ENCODE measurements at places on chromosomes 7 and 10.

DNA sequence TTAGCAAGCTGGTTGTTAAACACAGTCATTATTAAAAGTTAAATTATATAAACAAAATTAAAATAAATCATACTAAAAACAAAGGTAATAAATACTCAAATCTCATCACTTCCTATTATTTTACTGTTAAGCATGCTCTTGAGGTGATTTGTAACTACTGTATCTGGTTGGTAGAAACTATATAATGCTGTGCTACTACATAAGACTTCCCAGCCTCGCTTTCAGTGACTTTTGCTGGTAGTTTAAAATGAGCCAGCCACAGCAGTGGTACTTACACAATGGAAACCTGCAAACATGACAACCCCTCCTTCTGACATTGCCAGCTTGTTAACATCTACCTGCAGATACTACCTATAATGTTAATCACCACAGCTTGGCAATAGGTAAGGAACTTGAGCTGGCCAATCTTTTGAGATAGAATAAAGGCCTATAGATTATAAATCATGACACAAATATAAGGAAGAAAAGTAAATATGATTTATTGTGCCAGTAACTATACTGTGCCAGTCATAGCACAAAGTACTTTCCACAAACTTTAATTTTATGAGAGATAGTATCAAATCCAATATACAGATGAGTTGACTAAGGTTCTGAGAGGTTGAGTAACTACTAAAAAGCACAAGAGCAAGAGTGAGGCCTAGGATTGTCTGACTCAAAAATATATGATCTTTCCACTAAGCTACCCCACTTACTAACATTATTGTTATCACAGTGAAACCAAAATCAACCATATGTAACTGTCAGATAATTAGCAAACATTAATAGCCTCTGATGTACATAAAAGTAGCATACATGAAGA lies 181.1 kb upstream of the ASAH2 start:
- no peak for DNase-seq

DNA sequence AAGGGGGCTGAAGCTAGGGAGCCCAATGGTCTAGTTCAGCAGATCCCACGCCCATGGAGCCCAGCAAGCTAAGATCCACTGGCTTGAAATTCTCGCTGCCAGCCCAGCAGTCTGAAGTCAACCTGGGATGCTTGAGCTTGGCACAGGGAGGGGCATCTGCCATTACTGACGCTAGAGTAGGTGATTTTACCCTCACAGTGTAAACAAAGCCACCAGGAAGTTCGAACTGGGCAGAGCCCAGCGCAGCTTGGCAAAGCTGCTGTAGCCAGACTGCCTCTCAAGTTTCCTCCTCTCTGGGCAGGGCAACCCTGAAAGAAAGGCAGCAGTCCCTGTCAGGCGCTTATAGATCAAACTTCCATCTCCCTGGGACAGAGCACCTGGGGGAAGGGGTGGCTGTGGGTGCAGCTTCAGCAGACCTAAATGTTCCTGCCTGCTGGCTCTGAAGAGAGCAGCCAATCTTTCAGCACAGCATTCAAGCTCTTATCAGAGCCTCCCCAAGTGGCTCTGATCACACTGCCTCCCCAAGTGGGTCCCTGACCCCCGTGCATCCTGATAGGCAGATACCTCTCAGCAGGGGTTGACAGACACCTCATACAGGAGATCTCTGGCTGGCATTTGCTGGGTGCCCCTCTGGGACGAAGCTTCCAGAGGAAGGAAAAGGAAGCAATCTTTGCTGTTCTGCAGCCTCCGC lies 167.8 kb downstream of the CCDC71L start:
- no peak for DNase-seq

DNA sequence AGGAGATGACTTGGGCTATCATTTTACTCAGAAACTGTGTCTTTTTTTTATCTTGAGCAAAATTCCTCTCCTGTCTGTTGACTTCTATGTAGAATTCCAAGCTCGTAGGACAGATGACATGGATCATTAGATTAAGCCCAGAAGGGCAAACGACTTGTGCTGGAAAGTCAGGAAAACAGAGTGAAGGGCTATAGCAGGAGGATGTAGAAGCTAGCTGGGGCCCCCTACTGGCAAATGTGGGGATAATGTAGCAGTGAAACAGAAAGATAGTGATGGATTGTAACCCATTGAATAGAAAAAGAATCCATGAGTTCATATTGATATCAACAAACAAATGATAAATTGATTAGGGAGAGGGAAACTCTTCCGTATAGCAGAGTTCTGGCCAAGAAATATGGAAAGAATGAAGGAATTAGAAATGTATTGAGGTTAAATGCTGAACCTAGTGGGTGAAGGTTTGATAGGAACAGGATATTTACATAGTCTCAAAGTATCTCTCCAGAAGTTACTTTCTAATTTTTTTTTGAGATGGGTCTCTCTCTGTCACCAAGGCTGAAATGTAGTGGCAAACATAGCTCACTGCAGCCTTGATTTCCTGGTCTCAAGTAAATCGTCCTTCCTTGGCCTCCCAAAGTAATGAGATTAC lies 103.6 kb downstream of the LYZL1 start:
- no peak for DNase-seq

- DNase-seq: no peak
Observed at GRCh38 chr10:78712147-78712546, 356.6 kb upstream of the ZMIZ1 start.

- no peak for DNase-seq
Observed at GRCh38 chr10:115953281-115953680, 319.7 kb downstream of the GFRA1 start.

DNA sequence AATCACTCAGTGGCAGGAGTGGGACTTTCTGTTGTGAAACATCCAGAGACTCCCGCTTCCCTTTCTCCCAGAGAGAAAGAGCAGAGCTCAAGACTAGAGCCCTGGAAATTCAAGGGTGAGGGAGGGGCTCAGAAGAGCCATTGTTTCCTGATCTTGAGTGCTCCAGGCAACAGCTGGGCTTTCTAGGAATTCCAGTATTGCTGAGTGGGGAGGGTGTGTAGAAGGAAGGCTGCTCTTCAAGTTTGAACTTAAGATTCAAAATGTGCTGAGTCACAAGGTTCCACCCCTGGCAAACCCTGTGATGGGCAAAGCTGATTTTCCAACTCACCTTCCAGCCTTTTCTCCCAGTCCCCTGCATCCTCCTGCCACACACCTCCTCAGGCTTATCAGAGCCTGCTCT lies 42.3 kb upstream of the MSRB2 start:
- no peak for DNase-seq

DNA sequence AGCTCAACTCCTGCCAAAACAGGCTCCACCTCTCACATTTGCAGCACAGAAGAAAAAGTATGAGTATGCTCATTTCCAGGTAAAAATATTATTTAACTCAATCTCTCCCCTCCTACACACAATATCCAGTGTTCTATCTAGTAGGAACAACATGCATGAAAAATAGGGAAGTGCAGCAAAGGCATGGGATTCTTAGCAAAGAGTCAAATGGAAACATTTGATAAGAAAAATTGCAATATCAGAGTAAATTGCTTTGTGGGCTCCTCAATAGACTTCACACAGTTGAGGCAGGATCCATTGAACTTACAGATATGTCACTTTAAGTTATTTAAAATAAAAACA lies 150.9 kb downstream of the ANK3 start:
- no peak for DNase-seq

Data from fibroblast of skin of left quadriceps (primary cell).